ENCODE measurements at places on chromosomes 1 and 21.

GRCh38 chr21:15063814-15064575 is 805 bp downstream of the NRIP1 start:
- peak; percentile 27 for DNase-seq

GRCh38 chr1:81949421-81949820 is 148.7 kb downstream of the ADGRL2 start:
- no peak for DNase-seq

GRCh38 chr1:153545067-153546055 is at the start of gene S100A4:
TSS of gene S100A4 (minus strand) at chr1:153545806. CDS start at chr1:153544794, 1,012 bp downstream.
- peak; percentile 84 for DNase-seq

DNA sequence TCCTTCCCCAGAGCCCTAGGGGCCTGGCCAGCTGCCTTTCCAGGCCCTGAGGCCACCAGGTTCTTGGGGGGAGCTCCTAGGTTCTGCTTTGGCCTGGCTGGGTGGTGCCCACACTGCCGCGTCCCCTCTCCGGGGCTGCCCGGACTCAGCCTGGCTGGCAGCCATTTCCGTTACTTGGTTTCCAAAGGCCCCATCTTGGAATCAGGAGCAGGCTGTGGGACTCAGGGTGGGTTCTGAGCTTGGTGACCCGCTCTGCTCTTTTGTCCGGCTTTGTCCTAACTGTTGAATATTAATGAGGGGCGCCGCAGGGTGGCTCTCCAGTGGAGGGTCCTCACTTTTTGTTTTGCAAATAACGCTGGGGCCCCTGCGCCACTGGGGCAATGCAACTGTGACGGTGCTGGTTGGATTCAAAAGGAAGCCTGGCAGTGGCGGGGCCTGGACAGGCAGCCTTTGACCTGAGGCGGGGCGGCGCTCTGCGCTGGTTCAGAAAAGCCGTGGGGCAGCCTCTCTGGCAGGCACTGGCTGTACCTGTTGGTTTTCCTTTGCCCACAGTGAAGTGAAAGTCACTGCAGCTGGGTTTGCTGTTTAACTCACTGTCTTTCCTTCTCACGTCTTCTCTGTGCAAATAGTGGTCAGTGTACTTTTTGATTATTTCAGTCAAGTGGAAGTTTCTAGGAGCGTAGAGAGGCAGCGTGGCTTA is 20.2 kb downstream of the SKI start:
- DNase-seq: no peak

DNA sequence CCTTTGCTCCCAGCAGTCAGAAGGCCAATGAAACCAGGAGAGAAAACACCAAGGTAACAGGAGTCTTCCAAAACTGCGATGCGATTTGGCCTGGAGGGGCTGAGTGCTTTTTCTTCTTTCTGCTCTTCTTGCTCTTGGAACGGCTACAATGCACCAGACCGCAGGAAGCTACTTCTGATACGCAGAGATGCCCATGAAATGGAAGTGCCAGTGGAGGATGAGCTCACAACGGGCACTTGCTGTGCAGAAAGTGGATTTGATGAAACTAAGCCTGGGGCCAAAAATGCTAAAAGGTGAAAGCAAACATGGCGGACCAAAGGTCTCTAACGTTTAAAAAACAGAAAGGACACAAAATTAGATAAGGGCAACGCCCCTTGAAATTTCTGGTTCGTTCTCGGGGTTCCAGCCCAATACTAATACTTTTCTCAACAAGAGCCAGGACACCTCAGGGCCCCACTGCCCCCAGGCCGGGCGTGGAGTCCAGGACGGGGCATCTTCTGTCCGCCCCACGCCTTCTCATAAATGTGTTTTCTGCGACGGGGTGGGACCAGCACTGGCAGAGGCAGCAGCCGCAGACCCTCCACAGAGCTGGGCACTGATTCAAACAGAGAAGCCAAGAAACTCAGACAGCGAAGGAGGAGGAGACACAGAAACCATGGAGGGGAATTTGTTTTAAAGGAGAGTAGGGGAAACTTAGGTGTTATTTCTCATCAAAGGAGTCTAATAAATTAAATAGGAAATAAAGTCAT is 101.3 kb downstream of the CRYAA start:
- DNase-seq: no peak

DNA sequence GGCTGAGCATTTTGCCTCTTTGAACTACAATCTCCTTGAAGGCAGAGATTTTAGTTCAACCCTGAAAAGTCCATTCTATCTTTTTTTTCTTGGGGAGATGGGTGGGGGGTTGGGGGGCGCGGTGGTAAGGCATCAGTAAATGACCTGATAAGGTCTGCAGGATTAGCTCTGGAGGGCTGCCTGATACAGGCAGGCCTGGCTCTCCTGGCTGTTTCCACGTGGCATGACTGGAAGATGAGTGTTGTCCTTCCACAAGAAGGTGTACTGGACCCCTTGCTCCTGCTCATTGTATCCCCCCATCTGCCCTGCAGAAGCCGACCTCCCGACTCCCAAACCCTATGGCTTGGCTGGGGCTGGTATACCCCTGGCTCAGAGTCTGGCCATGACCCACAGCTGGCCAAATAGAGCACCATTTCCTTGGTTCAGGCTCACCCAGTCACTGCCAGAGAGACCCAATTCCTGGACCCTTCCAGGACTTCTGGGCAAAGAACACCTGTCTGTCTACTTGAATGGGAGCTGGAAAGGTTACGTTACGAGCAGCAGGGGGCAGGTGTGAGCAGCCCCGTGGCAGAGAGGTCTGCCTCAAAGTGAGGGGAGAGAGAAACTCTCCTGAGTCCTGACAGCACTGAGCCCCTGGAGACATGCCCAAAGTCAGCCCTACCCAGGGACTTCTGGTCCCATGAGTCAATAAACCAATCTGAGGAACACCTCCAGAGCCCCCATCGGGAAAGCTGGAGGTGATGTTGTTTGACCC is 17.0 kb downstream of the DHRS3 start:
- DNase-seq: peak; percentile 26

DNA sequence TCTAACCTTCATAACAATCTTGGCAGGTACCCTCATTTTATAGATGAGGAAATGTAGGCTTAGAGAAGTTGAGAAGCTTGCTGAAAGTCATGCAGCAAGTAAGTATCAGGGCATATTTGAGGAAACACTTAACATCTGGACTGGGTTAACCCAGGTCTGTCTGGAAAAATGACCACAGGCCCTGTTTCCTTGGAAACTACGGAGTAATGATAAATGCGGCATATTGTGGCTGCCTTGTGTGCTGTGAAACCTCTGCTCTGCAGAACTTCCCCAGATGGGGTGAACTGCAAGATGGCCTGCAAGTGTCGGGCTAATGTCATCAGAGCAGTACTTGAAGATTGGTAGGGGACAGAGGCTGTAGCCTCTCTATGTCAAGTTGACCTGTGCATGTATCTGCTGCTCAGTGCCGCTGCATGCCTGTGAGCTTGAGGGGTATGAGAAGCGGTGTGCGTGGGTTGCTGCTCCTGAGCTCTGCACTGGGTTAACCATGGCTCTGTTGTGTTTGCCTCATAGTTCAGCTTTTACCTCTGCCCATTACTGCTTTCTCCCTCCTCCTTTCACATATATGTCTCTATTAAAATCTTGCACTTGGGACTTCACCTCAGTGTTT is 83.1 kb downstream of the WDR3 start:
- DNase-seq: no peak

DNA sequence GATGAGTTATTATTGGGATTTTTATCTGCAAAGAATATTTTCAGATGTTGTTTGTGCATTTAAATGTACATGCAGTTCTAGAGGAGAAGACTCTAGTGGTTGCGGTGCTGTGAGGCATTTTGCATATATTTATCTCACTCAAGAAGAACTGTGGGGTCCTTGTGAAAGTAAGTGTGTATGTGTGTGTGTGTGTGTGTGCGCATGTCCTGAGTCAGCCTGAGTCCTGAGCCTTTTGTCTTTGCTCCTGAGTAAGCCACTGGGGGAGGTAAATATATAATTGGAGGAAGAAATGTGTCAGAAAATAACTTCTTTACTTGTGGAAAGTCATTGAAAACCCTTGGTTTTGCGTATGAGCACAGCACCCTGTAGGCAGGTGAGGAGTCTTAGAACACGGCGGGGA is 55.6 kb upstream of the CD34 start:
- DNase-seq: no peak

GRCh38 chr1:115402753-115403184 is 64.7 kb upstream of the NGF start:
- no peak for DNase-seq

- no peak for DNase-seq
These were observed 62.6 kb upstream of the SPAG17 start for GRCh38 chr1:118247593-118247992.

GRCh38 chr1:240693036-240693435 is 81.1 kb upstream of the GREM2 start:
- DNase-seq: no peak

Data from inflammatory macrophage treated with lipopolysaccharide for 4 hours (primary cell).